ENCODE measurements at places on chromosomes 4 and X. TPM values are rescaled to one million over a fixed set of nuclear protein-coding genes. Genes with fewer than 3 reads are reported as not detected.

Gene KLB
- total RNA-seq: not detected

Gene DUX4
- not detected for total RNA-seq

DNA sequence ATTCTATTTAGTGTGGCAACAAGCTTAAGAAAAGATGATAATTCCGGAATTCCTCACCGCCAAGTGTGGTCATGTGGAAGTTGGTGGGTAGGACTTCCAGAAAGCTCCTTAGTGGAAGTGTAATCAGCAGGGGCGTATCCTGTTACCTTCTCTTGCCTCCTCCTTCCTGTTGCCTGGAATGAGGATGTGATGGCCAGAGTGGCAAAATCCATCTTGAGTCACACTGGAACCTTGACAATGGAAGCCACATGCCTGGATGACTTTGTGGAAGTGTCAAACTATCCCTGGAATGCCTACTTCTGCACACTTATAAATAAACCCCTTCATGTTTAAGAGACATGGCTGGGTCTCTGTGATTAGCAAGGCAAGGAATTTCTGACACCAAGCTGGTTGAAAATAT lies 191.0 kb downstream of the PRDM5 start:
- H3K4me3 ChIP-seq: no peak overlapping the region
- no peak for DNase-seq
- H3K27me3 ChIP-seq: no peaks in the 10 kb centered on the region
- peaks cover 2% of the 10 kb centered on the region for H3K4me1 ChIP-seq
- no peak overlapping the region for H3K27ac ChIP-seq

DNA sequence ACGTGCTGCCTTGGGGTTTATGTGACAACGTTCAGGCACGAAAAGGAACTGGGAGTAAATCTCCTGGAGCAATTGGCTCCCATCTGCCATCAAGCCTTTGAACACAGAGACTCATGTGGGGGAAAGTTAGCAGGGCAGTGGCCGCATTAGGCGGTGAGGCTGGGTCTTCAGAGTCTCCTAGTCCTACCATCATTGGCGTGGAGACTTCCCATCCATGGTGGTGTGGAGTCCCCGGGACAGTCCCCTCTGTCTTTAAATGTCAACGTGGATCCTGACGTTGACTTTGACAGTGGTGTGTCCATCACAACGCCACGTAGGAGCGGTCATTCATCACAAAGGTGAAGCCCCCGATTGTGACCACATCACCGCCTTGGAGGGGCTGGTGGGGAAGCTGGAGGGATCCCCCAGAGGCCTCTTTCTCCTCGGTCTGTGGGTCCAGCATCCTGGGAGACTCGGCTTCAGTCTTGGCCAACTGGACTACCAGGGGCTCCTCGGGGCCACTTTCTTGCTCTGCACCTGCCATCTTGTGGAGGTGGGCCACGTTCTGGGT lies 21.8 kb downstream of the CRLF2 start:
- DNase-seq: no peak
- H3K36me3 ChIP-seq: no peaks in the 10 kb centered on the region
- no peak overlapping the region for H3K27ac ChIP-seq
- H3K4me3 ChIP-seq: no peak overlapping the region
- H3K4me1 ChIP-seq: no peaks in the 10 kb centered on the region
- no peaks in the 10 kb centered on the region for H3K27me3 ChIP-seq

- no peaks in the 10 kb centered on the region for H3K36me3 ChIP-seq
- no peak for DNase-seq
- no peaks in the 10 kb centered on the region for H3K4me1 ChIP-seq
- no peak overlapping the region for H3K4me3 ChIP-seq
- H3K27me3 ChIP-seq: no peaks in the 10 kb centered on the region
- no peak overlapping the region for H3K27ac ChIP-seq
Observed at GRCh38 chr4:78763763-78764387, 12.3 kb upstream of the BMP2K start.

DNA sequence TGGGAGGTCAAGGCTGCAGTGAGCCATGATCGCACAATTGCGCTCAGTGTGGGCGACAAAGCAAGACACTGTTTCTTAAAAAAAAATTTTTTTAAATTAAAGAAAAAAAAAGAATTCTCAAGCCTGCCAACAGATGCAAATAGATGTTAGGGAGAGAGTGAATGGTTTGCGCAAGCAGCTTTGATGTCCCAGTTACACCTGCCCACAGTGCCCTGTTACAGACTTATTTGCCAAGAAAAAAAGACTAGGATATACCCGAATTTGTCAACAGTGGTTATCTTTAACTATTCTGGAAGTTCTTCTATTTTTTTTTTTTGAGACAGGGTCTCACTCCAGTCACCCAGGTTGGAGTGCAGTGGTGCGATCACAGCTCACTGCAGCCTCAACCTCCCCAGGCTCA lies 44.3 kb upstream of the UGDH start:
- peaks cover 2% of the 10 kb centered on the region for H3K36me3 ChIP-seq
- H3K27me3 ChIP-seq: no peaks in the 10 kb centered on the region
- H3K4me3 ChIP-seq: no peak overlapping the region

GRCh38 chrX:65589304-65589703 lies 54.7 kb upstream of the LAS1L start:
- H3K4me3 ChIP-seq: no peak overlapping the region
- no peak overlapping the region for H3K27ac ChIP-seq
- DNase-seq: peak; percentile 31
- no peaks in the 10 kb centered on the region for H3K36me3 ChIP-seq
- no peaks in the 10 kb centered on the region for H3K4me1 ChIP-seq
